ENCODE measurements at places on chromosomes 5 and 9.

DNA sequence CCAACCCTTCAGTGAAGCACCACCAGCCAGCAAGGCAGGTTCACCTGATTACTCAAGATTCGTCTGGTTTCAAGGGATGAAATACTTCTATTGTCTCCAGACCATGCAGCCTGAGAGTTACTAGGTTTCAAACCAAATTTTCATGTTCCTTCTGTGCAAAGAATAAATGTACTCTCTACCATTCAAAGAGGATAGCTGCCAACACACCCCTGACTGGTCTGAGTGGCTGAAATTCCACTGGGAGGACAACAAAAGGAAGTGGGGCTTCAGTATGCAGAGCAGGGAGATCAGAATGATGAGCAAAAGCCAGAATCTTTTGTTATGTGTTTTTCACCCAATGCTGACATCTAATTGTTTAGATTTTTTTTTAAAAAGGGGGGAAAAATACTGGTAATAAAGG lies 356.3 kb downstream of the BNC2 start:
- no peak for DNase-seq

GRCh38 chr5:68114378-68115040 lies 101.0 kb upstream of the PIK3R1 start:
- no peak for DNase-seq

- DNase-seq, result no peak
These were observed 35.6 kb upstream of the ANKRD33B start for GRCh38 chr5:10528056-10528816.

- no peak for DNase-seq
These were observed 24.7 kb downstream of the ZBTB34 start for GRCh38 chr9:126885131-126885641.

GRCh38 chr5:156339139-156339841 lies 12.3 kb downstream of the SGCD start:
- DNase-seq, result no peak

- no peak for DNase-seq
These were observed 141.7 kb downstream of the BARX1 start for GRCh38 chr9:93813221-93814076.

DNA sequence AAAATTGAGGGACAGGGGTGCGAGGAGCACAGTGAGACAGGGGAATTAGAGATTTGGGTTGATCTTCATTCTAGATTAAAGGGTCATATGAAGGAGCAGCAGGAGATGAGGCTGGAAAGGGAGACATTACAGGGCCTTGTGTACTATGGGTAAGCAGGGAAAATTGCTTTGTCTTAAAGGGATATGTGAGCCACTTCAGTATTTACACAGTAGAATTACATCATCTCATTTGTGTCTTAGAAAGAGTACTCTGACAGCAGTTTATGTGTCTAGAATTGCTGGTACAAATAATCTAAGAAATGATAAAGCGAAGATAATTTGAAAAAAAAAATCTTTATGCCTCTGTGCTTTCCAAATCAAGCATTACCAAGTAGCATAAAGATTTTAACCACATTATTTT lies 287.0 kb upstream of the ARRDC3 start:
- no peak for DNase-seq

- DNase-seq, result no peak
These were observed 300.6 kb upstream of the EDIL3 start for GRCh38 chr5:84685121-84685894.

GRCh38 chr9:88216126-88216995 lies 78.1 kb upstream of the SPATA31C2 start:
- no peak for DNase-seq

GRCh38 chr5:36301858-36302603 lies at the start of gene RANBP3L:
TSS of gene RANBP3L (minus strand) at chr5:36301902. CDS start at chr5:36301416, 486 bp downstream.
- no peak for DNase-seq

GRCh38 chr5:150671509-150672236 lies 10.6 kb downstream of the MYOZ3 start:
- DNase-seq, result no peak

DNA sequence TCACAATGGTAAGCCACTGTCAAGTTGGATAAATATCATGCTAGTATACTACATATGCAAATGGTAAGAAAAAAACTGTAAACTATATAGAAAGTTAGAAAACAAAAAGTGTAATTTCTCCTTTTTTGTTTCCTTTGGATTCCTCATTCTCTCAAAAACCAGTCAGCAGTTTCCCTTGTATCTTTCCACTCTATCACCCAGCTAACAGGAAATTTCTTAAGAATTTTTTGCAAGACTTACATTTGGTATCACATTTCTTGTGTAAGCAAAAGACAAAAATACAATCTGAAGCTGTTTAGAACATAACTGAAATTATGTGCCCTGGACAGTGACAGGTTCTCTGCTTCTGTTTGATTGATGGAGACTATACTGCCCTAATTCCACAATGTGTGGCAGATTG lies 25.2 kb upstream of the MSH3 start:
- no peak for DNase-seq

DNA sequence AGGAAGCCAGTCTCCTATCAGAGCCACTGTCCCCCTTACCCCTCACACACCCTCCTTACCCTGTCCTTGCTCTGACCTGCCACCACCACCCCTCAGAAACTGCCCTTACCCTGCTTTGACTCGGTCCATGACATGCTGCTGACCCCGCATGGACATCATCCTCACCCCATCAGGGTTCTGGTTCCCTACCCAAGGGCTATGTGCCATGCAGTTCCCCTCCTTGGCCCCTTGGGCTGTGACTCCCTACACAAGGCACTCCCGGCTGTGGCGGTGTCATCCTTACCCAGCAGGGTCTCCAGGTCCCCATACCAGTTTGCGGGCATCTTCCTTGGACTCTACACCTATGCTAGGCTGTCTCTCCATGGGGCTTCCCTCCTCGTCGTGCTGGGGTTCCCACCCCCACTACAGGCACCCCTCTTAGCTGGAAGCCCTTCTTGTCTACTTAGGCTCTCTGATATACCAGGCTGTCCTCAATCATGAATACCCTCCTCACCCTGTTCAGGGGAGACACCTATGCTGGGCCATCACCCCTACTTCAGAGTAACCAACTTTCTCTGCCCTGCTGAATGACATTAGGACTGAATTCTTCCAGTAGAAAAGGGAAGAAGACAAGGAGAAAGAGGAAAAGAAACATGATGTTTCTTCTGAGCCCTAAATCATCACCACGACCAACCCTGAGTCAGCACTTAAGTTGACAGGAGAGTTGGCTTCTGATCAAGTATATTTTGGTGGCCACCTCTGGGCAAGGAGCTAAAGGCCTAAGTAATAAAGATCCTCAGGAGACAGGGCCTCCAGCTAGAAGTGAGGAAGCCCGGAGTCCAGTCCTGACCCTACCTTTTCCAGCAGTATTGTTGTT lies 115.2 kb downstream of the GCNT1 start:
- no peak for DNase-seq

GRCh38 chr5:167916706-167917105 lies 374.7 kb upstream of the WWC1 start:
- no peak for DNase-seq

- no peak for DNase-seq
These were observed 100.9 kb downstream of the SNCAIP start for GRCh38 chr5:122412966-122413365.

GRCh38 chr9:16683326-16683725 lies 187.1 kb downstream of the BNC2 start:
- DNase-seq, result no peak

- DNase-seq, result no peak
These were observed 6.1 kb downstream of the IL13 start for GRCh38 chr5:132663771-132664695.
